Muscle of arm (tissue), 14 donors: ENCODE measurements at places on chromosomes 2 and 18.

DNA sequence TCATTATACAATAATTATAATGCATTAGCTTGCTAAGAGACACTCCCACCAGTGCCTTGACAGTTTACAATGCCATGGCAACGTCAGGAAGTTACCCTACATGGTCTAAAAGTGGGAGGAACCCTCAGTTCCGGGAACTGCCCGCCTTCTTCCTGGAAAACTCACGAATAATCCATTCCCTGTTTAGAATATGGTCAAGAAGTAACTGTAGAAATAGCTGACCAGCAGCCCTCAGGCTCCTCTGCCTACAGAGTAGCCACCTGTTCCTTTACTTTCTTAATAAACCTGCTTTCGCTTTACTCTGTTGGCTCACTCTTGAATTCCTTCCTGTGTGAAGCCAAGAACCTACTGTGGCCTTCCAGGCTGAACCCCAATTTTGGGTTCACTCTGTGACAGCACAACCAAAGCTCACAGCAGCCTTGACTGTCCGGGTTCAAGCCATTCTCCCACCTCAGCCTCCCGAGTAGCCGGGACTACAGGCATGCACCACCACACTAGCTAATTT lies 20.0 kb upstream of the PTPN2 start:
- no peak for DNase-seq

DNA sequence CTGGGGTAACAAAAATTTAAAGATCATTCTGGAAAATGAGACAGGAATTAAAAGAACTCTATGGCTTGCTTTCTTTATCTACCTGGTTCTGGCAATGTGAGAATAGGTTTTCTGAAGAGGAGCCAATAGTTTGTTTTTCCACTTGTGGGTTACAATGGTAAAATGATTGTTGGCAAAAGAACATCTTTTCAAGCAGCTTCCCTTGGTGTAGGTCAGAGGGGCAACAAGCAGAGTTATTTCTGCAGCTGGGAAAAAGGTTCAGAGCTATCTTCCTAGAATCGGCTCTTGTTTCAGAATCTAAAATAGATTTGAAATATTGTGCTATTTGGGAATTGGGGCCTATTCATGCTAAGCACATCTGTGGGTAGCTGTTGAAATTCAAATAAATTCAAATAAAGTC lies 11.5 kb upstream of the TSPYL6 start:
- no peak for DNase-seq

GRCh38 chr2:118672571-118673158 lies 174.8 kb downstream of the EN1 start:
- no peak for DNase-seq

GRCh38 chr18:6752202-6752860 lies 22.8 kb downstream of the ARHGAP28 start:
- no peak for DNase-seq

DNA sequence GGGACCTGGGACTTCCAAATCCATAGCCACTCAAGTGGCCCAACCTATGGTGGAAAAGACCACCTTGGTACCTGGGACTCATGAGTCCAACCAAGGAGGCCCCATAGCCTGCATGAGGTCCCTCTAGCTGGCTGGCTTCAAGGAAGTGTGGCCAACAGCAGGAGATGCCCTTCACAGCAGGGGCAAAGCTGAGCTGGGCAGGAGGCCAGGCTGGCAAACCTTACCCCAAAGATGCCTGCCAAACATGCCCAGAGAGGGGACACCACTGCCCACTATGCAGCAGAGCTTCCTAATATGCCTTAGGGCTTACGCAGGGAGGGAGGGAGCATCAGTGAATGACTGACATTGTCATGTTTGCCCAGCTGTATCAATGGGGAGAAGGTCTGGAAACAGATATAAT lies 188.0 kb upstream of the GLI2 start:
- DNase-seq: no peak

- no peak for DNase-seq
Measured at GRCh38 chr2:178949584-178949983, 100.4 kb downstream of the CCDC141 start.

DNA sequence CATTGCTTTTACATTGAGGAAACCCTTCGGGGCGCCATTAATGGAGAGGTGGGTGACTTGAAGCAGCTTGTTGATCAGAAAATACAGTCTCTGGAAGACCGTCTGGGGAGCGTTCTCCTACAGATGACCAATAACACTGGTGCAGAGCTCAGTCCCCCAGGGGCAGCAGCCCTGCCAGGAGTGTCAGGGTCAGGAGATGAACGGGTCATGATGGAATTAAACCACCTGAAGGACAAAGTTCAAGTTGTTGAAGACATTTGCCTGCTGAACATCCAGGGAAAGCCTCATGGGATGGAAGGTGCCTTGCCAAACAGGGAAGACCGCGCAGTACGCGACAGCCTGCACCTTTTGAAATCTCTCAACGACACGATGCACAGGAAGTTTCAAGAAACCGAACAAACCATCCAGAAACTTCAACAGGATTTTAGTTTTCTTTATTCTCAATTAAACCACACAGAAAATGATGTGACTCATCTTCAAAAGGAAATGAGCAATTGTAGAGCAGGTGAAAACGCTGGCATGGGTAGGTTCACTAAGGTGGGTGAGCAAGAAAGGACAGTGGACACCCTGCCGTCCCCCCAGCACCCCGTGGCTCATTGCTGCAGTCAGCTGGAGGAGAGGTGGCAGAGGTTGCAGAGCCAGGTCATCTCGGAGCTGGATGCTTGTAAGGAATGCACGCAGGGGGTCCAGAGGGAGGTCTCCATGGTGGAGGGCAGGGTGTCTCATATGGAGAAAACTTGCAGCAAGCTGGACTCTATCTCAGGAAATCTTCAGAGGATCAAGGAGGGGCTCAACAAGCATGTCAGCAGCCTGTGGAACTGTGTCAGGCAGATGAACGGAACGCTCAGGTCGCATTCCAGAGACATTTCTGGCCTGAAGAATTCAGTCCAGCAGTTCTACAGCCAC lies 45.0 kb downstream of the EMILIN2 start:
- no peak for DNase-seq

GRCh38 chr2:176747506-176747905 lies 465.1 kb upstream of the HNRNPA3 start:
- peak; percentile 71 for DNase-seq

- no peak for DNase-seq
Measured at GRCh38 chr2:69152847-69153583, 140.0 kb downstream of the ANTXR1 start.

DNA sequence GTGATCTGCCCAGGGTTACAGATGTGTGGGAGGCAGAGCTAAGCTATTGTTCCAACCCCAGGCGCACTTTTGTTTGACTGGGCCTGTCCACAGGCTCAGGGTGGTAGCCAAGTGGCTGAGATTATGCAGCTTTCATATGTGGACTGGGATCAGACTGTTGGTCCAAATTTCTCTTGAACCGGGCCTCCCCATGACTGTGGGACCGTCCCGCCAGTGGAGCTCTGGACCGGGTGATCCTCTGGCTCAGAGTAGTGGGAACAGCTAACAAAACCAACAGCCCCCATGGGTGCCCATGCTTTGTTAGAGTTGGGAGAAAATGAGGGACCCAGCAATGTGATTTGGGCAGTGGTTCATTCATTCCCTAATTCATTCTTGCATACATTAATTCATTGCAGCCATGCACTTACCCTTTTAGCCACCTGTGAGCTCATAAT lies 86.8 kb upstream of the HS6ST1 start:
- DNase-seq: no peak

GRCh38 chr2:1936427-1936980 lies 192.2 kb upstream of the PXDN start:
- no peak for DNase-seq

DNA sequence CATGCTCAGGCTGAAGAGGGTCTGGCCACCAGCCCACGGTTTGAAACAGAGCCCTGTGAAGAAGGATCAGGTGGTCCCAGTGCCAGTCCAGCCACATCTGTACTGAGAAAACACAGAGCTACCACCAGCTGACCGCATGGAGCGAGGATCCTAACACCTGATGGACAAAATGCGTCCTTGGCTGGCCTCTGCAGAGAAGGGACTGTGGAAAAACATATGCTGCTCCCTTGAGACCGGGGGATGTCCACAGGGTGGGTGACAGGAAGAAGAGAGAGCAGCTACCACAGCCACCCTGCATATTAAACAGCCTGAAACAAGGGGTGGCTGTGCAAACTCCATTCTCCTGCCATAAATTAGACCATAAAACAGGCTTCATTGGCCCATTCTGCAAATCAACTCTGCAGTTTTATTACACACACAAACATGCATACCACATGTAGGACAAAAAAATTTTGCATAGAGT lies 137.2 kb downstream of the BCL2 start:
- no peak for DNase-seq

- DNase-seq: no peak
Measured at GRCh38 chr2:172270278-172271079, 156.9 kb upstream of the ITGA6 start.

DNA sequence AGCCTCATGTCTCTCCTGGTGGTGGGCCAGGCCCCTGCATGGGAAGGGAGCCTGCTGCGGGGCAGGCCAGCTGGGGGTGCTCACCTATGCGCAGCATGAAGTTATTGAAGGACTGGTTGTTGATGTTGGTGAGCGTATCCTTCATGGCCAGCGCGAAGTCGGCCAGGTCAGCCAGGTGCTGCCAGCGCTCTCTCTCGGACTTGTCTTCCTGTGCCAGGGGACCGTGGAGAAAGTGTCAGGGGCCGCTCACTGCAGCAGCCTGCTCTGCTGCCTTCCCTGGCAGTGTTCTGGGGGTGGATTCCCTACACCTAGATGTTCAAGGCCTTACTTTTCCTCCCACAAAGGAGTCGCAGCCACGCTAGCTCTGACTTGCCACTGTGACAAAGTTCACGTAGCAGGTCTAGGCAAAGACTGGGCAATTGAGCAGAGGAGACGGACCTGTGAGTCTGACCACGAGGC lies 28.2 kb downstream of the CENPO start:
- DNase-seq: no peak

GRCh38 chr2:101446869-101447268 lies 28.0 kb downstream of the RFX8 start:
- DNase-seq: no peak

GRCh38 chr2:42195559-42195958 lies 26.4 kb downstream of the EML4 start:
- DNase-seq: no peak

GRCh38 chr18:13120255-13120654 lies 98.3 kb upstream of the LDLRAD4 start:
- no peak for DNase-seq

DNA sequence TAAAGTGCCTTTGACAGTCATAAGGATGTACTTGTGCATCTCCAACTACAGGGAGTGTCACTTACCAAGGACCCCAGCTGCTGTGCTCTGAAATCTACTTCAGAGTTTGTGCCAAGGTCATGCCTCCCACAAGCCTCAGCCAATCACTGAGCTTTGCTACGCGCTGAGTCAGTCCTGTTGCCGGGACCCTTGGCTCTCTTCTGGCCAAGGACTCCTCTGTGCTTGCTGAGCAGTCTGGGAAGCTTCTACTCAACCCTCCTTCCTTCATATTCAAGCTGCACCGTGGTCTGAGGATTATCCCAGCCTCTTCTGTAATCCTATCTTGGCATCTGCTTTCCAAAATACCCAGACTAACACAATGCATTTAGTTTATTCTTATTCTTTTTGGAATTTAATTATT lies 398.9 kb upstream of the FANCL start:
- DNase-seq: no peak

GRCh38 chr2:63192169-63192888 lies 141.7 kb downstream of the OTX1 start:
- DNase-seq: no peak

DNA sequence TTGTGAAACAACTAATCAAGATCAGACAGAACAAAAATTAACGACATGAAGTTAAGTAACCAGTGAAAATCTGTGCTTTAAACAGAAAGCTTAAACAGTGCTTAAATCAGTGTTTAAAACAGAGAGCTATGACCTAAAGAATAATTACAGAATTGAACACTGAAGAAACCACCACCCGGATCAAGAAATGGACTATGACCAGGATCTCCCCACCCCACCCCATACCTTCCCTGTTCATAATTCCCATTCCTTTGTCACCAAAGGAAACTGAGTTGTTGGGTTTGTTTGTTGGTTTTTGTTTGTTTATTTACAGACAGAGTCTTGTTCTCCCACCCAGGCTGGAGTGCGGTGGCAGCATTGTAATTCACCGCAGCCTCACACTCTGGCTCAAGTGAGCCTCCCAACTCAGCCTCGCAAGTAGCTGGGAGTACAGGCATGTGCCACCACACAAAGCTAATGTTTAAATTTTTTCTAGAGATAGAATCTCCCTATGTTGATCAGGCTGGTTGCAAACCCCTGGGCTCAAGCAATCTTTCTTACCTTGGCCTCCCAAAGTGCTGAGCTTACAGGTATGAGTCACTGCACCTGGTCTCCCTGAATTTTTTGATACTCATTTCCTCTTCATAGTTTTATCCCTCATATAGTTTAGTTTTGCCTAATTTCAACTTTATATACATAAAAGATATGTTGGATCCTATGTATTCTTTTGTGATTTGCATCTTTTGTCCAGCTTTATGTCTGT lies 8.2 kb upstream of the ALPG start:
- DNase-seq: no peak

DNA sequence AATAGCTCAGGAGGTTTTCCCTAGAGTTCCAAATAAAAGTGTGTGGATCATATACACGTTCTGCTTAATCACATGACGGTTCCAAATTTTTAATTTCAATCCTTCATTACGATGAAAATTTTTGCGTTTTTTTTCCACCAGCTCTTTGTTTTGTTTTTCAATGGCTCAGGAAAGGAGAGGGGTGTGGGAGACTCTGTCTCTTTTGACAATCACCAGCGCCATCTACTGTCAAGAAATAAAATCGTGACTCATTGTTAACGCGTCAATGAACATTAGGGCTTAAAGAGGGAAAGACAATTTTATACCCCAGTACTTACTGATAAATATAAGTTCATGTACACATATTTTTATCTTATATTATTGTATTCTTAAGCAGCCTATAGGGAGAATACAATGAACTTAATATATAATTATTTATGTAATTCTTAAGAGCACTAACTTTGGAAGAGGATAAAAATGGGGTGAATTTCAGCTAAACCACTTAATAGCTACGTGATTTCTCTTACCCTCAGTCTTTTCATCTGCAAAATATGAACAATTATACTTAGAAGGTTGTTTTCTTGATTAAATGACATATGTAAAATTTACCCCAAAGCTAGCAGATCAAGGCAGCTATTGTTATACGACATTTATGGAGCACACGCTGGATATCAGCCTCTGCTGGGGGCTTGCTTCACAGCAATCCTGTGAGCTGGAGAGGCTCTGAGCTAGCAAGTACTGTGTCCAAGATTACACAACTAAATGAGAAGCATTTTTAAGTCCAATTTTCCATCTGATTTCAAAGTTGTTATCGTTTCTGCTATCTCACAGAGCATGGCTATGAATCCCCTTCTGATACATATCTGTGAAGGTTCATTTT lies 47.4 kb upstream of the RMDN2 start:
- DNase-seq: peak; percentile 73

DNA sequence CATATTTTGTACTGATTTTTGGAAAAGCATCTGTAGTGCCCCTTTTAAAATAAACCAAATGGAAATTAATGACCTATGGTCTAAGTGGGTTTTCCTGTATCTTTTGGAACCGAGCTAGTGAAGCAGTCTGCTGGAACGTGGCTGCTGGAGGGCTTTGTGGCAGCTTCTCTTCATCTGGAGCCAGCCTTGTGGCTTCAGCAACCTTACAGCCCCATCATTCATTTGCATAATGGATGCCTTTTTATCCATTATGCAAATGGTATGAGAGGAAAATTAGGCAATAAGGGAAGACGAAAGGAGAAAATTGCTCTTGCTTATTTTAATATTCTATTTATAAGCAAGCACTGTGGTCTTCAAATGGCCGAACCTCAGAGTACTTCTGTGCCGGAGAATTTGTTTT lies 421.0 kb downstream of the PARD3B start:
- no peak for DNase-seq

- no peak for DNase-seq
Measured at GRCh38 chr2:83665894-83666293, 793.2 kb downstream of the SUCLG1 start.

GRCh38 chr2:159614534-159615366 lies 1.6 kb downstream of the BAZ2B start:
- peak; percentile 92 for DNase-seq
